ENCODE measurements at places on chromosomes 7 and 10.

DNA sequence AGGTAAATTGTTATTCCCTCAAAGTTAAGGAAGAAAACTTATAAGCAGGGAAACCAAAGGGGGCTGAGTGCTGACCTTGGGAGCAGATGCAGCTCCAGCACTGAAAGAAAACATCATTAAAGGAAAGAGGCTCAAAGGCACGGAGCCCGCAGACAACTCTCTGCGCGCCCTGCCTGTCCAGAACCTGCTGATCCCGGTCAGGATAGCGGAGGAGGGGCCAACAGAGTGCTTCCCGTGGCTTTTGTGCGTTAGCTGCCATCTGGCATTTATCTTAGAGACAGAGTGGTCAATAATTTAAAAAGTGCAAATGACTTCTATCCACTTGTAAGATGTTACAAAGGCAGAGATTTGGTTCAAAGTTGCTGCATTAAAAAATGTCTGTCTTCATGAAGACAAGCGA, 162.1 kb downstream of the FANK1 start:
- DNase-seq: no peak

DNA sequence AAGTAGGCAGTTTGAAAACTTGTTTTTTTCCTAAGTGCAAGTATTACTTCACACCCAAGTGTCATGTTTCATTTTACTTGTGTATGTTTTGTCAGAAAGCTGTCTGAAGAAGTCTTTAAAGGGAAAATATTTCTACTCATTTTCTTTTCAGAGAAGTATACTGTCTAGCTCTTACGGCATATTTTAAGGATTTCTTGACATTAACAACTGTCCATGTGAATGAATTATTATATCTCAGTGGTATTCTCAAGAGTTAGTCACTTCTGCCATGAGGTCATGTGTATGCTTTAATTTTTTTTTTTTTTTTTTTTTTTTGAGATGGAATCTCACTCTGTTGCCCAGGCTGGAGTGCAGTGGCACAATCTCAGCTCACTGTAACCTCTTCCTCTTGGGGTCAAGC, 229.5 kb downstream of the BICC1 start:
- no peak for DNase-seq

GRCh38 chr10:114499630-114500190, 95.4 kb upstream of the AFAP1L2 start:
- peak; percentile 37 for DNase-seq

DNA sequence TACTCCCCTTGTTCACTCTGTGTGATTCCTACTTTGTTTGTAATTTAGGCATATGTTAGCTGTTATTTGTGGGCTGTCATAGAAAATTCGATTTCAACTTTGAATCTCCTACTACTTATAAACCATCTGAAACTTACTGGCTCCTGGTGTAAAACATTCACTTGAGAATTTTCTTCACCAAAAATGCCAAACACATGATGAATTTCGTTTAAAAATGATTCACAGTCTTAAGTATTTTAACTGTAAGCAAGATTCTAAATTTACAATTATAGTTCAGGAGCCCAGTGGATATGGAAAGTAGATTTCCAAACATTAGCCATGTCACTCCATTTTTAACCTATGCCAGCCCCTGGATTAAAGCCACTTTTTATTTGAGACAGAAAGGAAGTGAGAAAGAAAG, 3.1 kb downstream of the CPED1 start:
- no peak for DNase-seq

DNA sequence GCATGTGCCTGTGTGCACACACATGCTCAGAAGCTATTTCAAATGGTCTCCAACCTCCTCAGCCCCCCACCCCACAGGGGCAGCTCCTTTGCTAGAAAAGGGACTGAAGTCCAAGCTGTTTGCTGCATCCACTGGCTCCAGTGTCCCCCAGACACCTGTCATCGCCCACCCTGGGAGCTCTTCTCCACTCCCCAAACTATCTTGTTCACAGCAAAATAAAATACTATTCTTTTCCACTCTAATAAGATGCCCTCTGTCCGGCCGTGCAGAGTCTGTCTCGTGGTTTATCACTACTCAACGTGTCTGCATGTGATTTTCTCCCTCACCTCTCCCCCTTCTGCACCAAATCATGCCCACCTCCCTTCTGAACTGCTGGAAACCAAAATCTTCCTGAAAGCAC, 25.6 kb downstream of the HIPK2 start:
- no peak for DNase-seq

- no peak for DNase-seq
Measured at GRCh38 chr10:98267894-98268693, at the start of gene LOXL4. LOXL4 (minus strand) TSS chr10:98268194; CDS start chr10:98263019, 5,175 bp downstream.

DNA sequence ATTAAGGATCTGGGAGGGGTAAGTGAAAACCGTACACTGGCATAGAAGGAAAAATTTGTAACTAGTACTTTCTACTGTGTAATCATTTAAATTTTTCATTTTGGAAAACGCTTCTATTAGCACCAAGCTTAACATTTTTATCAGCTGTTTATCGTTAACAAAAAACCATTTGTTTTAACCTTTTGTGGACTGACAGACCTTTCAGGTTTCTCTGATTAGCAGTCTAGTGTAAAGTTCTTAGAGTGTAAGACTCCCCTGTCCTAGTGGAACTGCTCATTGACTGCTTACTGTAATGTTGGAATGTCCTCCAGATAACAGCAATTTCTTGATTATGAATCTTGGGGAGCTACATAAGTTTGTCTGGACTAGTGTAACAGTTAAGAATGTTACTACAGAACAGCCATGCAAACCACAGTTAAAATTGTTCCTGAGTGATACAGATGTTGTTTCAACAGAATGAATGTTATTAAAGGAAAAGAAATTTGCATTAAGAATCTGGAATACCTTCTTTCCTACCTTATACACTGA, 2.0 kb downstream of the DBF4 start:
- no peak for DNase-seq

GRCh38 chr10:104021246-104021645, 54.3 kb downstream of the SLK start:
- DNase-seq: no peak

DNA sequence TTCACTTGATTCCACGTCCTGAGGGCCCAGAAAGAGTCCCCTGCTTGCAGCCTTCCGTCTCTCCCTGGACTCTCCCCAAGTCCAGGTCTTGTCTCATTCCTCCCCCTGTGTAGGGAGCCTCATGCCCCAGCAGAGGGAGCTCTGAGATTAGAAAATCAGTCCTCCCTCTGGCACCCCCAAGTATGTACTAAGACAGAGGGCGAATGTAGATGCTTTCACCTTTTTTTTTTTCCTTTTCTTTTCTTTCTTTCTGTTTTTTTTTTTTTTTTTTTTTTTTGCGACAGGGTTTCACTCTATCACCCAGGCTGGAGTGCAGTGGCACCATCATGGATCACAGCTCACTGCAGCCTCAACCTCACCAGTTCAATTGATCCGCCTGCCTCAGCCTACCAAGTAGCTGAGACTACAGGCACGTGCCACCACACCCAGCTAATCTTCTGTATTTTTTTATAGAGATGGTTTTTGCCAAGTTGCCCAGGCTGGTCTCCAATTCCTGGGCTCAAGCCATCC, 10.3 kb downstream of the SFXN3 start:
- peak; percentile 87 for DNase-seq

- no peak for DNase-seq
Measured at GRCh38 chr7:91293136-91293535, 28.9 kb downstream of the FZD1 start.

DNA sequence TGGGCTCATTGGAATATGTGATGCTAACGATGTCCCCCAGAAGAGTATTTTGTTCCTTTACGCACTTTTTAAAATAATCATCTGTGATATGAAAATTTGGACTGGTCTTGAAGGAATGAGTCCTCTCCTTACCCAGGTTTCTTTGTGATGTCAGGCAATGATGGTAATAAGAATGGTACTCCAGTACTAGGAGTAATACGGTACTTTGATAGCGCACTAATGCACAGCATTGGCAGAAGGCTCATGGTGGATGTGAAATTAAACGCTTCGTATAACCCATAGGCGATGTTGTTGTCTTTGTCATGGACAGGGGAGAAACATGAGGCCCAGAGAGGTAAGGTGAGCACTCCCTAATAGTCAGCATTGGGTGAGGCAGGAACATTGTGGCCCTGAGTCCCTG, 125.4 kb downstream of the DPP6 start:
- no peak for DNase-seq

GRCh38 chr7:105678811-105679495, 97.7 kb upstream of the EFCAB10 start:
- DNase-seq: peak; percentile 36

DNA sequence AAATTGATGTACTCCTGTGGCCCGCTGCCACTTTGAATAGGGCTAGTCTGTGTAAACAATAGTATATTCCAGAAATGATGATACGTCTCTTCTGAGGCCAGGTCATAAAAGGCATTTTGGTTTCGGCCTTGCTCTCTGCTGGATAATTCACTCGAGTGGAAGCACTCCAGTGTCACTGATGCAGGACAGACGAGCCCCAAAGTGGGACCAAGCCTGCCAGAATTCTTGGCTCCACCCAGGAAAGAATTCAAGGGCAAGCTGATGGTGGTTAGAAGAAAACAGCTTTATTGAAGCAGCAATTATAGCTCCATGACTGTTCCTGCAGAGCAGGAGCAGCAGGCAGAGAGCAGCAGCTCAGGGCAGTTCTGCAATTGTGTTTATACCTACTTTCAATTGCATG, 717.6 kb downstream of the GRM8 start:
- DNase-seq: no peak

DNA sequence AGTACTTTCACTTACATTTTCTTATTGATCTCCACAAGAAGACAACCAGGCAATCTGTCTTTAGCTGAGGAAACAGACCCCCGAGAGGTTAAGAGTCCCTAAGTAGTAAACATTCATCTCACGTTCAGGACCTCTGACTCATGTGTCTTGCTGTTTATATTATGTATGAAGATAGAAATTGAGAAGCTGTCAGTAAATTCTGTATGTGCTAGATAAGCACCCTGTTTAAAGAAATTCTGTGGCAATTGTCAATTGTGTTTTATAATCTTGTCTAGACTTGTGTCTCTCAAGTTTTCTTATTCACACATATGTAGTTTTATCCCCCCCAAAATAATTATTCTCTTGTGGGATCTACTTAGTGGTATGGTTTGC, 14.5 kb downstream of the ADK start:
- DNase-seq: no peak

GRCh38 chr10:83816942-83817341, 322.4 kb upstream of the GHITM start:
- DNase-seq: no peak

- DNase-seq: no peak
Measured at GRCh38 chr7:71497256-71497946, 365.5 kb downstream of the GALNT17 start.

GRCh38 chr7:68613897-68614296, 984.4 kb upstream of the AUTS2 start:
- DNase-seq: no peak

DNA sequence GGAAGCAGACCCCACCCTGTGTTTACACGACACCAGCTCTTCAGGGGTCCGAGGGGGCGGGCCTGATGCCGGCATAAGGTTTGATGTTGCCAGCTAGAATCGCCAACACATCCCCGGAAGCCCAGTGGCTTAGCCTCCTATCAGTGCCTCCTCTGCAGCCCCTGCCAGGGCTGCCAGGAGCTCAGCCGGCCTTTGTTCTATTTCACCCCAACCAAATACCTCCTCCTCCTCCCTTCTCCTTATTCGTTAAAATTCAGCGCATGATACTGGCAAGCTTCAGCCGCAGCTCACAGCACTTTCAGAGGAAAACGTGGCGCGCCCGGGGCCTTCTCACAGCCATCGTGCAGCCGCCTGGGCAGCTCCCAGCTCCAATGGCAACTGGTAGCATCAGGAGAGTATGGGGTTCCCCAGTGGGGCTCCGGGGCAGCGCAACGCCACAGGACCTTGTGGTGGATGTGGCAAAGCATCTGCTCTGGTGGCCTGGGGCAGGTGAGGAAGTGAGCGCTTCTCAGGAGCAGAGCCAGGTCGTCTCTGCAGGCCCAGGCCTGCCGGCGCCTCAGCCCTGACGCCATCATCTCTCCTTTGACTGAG, 176.4 kb upstream of the RHEB start:
- no peak for DNase-seq

DNA sequence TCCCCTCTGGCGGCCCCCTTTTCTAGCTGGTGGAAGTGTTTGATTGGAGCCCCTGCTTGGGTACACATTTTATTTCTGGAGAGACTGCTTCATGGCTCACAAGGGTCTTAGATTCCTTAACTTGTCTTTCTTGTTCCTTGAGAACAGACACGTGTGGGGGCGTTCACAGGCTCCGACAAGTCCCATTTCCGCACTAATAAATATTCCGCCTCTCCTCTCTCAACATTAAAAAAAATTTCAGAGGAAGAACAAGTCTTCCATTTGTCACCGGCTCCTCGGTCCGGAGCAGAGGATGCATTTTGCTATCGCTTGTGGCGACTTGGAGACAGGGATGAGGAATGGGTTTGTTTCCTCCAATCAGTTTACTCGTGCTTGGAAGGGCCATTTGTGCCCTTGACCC, 134.0 kb upstream of the PODXL start:
- DNase-seq: no peak

- DNase-seq: no peak
Measured at GRCh38 chr7:100093498-100093897, 4.7 kb downstream of the COPS6 start.
